ENCODE measurements at places on chromosomes 6 and 20.

GRCh38 chr6:19597809-19598320, 239.3 kb upstream of the ID4 start:
- no peak for DNase-seq

GRCh38 chr6:139587469-139587868, 213.0 kb upstream of the CITED2 start:
- no peak for DNase-seq

GRCh38 chr20:44052166-44052565, 134.8 kb downstream of the JPH2 start:
- DNase-seq, result no peak

- DNase-seq, result no peak
Observed at GRCh38 chr6:142784344-142784743, 160.6 kb downstream of the HIVEP2 start.

- no peak for DNase-seq
Observed at GRCh38 chr20:7207186-7207798, 439.8 kb downstream of the BMP2 start.

DNA sequence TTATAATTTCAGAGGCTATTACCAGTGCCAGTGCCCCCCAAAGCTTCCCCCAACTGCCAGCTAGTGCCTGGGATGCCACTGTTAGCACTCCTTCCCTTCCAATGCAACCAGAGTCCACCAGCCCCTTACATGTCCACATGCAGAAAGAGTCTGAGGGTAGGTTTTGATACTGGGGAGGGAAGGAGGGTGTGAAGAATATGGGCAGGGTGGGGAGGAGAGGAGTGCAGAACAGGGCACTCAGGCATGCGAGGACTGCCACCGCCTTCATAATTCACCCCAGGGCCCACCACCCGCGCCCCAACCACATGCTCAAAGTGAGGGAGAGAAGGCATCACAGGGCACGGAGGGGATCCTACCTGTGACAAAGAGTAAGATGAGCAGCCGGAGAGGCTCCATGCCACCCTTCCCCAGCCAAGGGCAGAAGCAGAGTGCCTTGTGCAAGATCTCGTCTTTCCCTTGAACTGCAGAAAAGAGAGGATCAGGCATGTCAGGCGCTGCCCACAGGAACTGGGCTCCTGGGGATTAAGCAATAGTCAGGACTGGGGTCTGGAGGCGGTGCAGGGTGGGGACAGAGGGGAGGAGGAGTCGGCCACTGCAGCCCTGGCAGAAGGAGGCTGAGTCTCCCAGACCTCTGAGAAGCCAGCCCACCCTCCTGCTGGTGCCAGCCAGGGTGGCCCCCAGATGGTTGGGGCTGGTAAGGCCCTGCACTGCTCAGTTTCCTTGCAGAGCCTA, at the start of gene TREM2:
Gene TREM2, minus strand, starts transcription at position 430 of the 732 bp plus-strand sequence. Its CDS starts 34 bp downstream, at position 396.
- DNase-seq, result no peak

DNA sequence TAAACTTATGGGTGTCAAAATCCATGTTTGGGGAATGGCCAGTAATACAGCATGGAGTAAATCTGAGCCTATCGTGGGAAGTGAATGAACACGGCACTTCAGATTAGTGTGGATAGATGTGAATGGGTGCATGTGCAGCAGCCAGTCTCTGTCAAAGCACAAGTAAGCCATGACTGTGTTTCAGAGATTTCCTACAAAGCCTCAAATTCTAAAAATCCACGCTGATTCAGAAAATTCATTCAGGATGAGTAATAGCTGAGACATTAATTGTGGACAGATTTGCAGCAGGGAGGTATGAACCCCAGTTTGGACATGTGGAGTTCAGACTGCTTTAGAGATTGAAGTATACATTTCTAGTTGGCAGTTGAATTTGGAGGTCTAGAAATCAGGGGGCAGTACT, 115.1 kb downstream of the QKI start:
- no peak for DNase-seq

GRCh38 chr6:22680950-22681349, 111.6 kb downstream of the HDGFL1 start:
- no peak for DNase-seq

DNA sequence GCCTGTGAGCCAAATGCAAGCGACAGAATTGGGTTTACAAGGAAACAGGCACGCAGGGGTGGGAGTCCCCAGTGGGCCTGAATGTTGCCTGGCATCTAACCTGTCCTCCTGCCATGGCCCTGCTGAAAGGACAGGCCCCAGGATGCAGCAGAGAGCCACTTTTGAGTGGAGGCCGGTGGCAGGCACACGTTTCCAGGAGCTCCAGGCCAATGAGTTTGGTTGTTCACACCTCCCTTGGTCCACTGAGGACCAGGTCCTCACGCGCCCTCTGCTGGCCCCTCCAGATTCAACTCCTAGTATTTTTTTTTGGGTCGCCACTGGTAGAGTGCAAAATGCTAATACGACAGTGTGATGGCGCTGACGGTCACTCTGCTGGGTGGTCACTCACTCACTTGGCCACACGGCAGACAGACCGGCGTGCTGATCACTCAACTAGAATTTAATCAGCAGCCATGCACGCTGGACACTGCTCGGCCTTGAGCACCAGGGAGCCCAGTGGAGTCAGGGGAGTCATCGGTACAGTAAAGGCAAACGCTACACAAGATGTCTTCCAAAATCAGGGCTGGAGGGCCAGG, 81.7 kb upstream of the NFATC2 start:
- DNase-seq, result peak; percentile 72

DNA sequence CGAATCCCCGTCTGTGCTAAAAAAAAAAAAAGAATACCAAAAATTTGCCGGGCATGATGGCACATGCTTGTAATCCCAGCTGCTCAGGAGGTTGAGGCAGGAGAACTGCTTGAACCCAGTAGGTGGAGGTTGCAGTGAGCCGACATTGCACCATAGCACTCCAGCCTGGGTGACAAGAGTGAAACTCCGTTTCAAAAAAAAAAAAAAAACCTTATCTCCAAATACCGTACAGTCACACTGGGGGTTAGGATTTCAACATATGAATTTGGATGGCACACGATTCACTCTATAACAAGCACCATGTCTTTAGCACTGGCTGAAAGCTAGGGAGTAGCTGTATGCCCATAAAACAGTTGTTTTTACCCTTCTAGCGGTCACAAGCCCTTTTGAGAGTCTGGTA, 3.8 kb downstream of the SMIM13 start:
- DNase-seq, result no peak

DNA sequence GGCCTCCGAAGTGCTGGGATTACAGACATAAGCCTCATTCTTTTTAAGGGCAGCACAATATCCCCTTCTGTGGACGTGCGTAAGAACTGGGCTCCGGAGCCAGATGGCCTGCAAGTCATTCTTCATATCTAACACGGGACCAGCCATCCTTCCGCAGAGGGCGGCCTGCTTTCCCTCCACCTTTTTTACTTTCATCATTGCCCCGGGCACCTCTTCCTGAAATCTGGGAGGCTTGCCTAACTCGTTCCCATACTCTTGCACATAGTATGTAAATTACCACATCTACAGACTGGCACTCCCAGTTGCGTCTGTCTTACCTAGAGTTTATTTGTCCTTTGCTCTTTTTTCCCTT, 29.9 kb upstream of the SLC23A2 start:
- DNase-seq, result no peak

DNA sequence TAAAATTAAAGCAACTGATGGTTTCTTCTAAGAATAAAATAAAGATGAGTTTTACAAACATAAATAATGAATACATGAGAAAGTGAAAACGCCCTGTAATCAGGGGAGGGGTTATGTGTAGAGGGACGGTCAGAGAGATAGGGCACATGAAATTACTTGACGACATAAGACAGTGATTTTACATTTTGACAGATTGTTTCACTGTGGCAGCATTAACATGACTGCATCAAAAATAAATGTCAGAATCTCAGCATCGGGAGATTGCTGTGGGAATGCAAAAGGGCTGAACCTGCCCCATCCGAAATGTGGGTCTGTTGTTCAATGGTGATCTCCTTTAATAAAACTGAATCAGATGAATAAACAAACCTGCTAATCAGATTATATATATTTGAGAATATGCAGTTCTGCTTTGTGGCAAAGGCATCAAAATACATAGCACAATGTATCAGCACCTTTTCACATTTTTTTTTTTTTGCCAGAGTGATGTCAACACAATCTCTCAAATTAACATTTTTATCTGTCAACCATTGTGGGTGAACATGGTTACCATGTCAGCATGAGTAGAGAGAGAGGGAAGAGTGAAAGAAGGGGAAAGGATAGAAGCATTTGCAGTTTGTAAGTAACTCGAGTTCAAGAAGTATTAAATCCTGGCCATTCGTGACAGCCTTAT, 177.1 kb upstream of the MAN1A1 start:
- DNase-seq, result no peak

GRCh38 chr6:7058250-7058923, 49.4 kb upstream of the RREB1 start:
- DNase-seq, result no peak

DNA sequence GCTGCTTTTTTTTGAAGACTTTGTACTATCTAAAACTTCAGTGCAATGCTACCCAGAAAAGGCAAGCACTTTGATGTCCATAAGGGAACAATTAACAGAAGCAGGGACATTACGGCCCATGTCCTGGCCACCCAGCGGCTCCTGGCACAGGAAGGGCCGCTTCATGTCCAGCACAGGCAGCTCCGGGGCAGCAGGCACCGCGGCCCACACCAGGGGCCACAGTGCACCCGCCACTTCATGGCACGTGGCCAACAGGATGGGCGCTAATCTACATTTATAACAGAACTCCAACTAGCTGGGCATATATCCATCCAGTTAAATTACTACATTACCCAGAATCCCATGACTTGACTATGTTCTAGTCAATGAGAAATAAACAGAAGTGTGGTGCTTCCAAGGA, 198.2 kb upstream of the ID4 start:
- no peak for DNase-seq

DNA sequence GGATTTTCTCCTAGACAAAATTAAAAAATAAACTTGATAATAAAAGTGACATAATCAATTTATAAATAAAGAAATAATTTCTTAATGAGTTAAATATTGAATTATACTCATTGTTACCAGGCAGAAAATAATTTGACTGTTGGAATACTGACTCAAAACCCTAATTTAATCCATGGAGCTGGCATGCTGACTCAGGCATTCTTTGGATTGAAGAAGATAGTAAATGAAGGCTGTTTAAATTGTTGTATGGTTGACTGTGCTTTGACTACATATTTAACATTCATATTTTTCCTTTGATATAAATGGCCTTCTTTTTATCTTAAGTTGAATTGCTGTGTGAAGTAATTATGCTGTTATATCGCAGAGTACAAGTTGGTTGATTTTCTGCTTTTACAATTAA, 11.7 kb downstream of the MANEA start:
- no peak for DNase-seq

GRCh38 chr6:70667256-70667710, 400 bp upstream of the SMAP1 start:
- DNase-seq, result no peak

All from right forelimb (tissue), 1 donor.